ENCODE measurements at places on chromosomes 2 and 18.
A peak's percentile ranks its signal among the peaks of the same experiment; 100 is the strongest.

- DNase-seq, result no peak
Measured at GRCh38 chr2:122411231-122411630, 655.8 kb downstream of the TSN start.

- no peak for DNase-seq
Measured at GRCh38 chr2:20213651-20214565, 11.0 kb downstream of the SDC1 start.

- no peak for DNase-seq
Measured at GRCh38 chr2:20551945-20552328, 99.0 kb downstream of the HS1BP3 start.

DNA sequence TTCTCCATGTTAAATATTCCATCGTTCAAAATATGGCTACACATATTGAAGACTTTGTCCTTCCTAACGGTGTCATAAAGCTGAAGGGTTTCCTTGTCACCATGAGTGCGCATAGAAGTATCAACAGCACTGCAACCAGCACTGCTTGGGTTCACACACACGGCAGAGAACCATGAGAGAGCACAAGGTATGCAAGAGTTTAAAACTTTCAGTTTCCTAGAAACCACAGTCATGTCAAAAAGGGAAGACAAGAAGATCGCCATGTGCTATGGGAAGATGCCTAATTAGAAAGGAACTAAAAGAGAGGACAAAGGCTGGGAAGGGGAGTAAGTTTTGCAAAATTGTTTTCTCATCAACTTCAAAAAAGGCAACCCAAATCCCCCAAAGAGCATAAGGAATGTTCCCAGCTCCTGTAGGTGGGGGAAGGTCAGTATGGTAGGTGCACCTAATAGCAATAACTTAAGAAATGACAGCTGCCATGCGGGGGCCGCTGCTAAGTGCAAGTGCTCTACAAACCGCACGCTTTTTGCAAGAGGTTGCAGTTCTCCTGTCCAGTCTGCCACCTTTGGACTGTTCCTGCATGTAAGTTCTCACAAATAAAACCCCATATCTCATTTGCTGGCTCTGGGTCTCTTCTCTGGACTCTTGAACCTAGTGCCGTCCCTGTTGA is 136.8 kb downstream of the TMEM163 start:
- DNase-seq, result no peak

- DNase-seq, result peak; percentile 11
Measured at GRCh38 chr2:60581433-60582282, 28.2 kb upstream of the BCL11A start.

- no peak for DNase-seq
Measured at GRCh38 chr2:24958411-24958935, 13.3 kb downstream of the DNAJC27 start.

DNA sequence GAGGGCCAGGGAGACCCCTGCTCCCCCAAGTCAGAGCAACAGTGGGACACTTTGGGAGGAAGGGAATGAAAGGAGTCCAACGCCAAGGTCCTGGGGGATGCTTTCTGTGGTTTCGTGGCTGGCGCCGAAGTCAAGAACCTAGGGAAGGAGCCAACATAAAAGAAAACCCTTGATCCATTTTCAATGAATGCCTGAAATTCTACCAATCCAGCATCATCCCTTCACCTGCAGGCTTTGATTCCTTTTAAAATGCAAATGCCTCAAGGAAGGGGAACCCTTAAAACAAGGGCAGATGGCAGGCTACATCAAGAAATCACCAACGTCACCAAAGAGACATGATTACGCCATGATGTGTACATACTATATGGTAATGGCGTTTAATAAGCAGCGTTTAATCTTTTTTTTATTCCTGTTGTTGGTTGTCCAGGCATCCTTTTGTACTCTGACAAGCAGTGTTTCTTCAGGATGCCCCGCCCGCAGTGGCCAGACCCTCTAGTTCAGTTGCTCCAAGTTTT is 123.3 kb upstream of the SLC1A4 start:
- DNase-seq, result no peak

DNA sequence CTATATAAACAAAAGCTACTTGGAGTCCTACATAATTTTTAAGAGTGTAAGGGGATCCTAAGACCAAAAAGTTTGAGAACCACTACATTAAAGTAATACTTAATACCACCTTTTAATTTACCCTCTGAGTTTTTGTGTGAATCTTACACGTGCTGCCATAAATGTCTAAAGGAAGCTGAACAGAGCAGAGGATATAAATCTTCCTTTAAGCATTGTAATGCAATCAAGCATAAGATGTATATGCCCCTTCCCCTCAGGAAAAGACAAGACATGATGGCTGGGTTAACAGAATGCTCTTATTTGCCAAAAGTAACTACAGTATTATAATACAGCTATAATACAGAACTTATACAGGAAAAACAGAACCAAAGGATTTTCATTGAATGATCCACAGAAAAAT is 2.9 kb downstream of the ESCO1 start:
- DNase-seq, result no peak

GRCh38 chr2:34031097-34031496 is 432.0 kb upstream of the FAM98A start:
- no peak for DNase-seq

GRCh38 chr2:211457325-211457724 is 900.9 kb downstream of the CPS1 start:
- no peak for DNase-seq

- DNase-seq, result no peak
Measured at GRCh38 chr2:225025917-225026571, 16.2 kb downstream of the DOCK10 start.

- no peak for DNase-seq
Measured at GRCh38 chr2:11997142-11997541, 250.7 kb downstream of the LPIN1 start.

- no peak for DNase-seq
Measured at GRCh38 chr2:100383954-100384353, 33.5 kb downstream of the CHST10 start.

GRCh38 chr2:45083175-45083574 is 73.9 kb upstream of the SIX2 start:
- no peak for DNase-seq

DNA sequence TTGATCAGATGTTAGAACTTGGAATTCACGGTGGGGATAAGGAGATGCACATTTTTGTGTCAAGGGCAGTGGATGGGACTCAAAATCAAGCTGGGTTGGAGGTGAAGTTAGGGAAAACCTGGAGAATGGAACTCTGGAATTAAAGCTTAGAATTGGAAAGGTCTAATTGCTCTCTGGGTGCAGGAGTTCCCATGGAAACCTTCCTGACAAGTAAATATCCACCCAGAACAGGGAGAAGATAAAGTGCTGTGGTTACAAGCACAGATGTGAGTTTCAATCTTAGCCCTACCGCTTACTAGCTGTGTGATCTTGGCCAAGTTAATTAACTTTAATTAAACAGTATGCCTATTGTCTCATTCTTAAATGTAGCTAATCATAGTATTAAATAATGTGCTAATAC is 71.3 kb upstream of the TCF7L1 start:
- no peak for DNase-seq

- no peak for DNase-seq
Measured at GRCh38 chr2:174744111-174744510, 20.2 kb downstream of the CHRNA1 start.

- DNase-seq, result no peak
Measured at GRCh38 chr18:39825485-39826150, 2129.4 kb upstream of the PIK3C3 start.

DNA sequence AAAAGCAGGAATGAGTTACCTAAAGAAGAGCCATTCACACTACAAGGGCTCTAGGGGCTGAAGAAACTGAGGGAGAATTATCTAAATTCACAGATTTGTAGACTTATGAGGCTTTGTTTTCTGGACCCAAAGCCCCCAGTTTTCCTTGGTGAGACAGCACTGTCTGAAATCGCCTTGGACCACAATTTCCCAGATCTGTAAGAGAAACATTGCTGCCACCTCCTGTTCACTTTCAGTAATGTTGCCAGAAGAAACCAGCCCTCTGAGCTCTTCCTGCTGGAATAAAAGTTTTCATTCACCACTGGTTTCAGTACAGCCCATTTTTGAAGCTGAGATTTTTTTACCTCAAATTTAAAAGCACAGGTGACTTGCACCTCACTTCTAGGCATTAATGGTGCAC is 169.2 kb downstream of the CDH20 start:
- DNase-seq, result no peak

- no peak for DNase-seq
Measured at GRCh38 chr2:15182275-15182674, 378.9 kb downstream of the NBAS start.

GRCh38 chr2:234304950-234305349 is 191.9 kb downstream of the ARL4C start:
- no peak for DNase-seq

DNA sequence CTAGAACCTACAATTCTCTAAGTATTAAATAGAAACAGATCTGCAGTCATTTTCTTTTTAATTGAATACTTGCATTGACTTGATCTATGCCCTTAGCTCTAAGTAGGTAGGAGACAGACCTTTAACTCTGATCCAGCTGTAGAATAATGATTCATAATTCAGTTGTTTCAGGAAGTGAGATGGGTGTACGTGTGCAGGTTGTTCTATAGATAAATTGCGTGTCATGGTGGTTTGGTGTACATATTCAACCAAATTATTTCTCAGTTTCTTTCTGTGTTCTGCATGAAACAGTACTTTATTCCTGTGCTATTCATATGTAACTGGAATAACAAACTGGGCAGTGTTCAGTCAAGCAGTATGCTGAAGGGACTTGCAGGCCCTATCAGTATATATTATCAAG is 34.3 kb upstream of the CD226 start:
- DNase-seq, result no peak

- peak; percentile 52 for DNase-seq
Measured at GRCh38 chr2:42105330-42106256, 57.8 kb downstream of the PKDCC start.

GRCh38 chr2:233917116-233917515 is at the start of gene TRPM8:
TRPM8 (plus strand) TSS chr2:233917373; CDS start chr2:233926538, 9,165 bp downstream.
- no peak for DNase-seq

- no peak for DNase-seq
Measured at GRCh38 chr2:136051001-136051724, 65.7 kb upstream of the DARS1 start.

DNA sequence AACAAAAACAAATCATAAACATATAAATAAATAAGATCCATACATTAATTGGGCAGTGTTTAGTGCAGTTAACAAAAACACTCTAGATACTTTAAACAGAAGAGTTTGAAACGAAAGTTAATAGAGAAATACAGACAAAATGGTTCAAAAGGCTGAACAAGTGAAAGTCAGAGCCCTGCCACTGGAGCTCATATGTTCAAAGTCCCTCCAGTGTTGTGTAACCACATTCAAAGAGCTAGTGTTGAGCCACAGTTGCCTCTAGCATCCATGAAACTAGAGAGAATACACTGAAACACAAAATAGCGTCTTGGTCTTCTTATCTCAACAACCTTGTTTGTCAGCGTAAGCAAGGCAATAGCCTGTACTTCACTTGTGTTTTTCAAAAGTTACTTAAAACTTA is 1309.8 kb upstream of the NRXN1 start:
- no peak for DNase-seq

- no peak for DNase-seq
Measured at GRCh38 chr2:74149570-74150319, 2.0 kb upstream of the BOLA3 start.

- DNase-seq, result no peak
Measured at GRCh38 chr18:26255695-26256622, 29.7 kb downstream of the TAF4B start.

DNA sequence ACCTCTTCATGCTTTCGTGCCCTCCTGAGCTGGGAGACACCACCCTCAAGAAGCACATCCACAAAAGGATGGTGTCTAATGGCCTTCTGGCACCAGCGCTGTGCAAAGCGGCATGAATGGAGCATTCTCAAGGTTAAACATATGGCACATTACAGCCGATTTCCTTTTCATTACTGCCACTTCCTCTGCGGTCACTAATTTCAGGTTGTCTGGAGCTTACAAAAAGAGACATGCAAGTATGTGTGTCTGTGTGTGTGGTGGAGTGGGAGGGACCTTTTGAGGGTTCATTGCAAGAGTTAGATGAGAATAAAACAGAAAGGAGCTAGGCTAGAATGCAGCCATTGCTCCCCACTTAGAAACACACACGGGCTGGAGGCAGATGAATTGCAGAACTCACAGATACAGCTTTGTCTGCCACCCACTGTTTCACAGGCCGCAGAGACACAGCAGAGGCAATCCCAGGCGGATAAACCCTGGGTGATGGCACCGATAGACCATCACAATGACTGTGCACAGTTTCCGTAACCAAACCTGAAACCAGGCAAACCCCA is 76.0 kb downstream of the TGIF1 start:
- peak; percentile 4 for DNase-seq

- DNase-seq, result no peak
Measured at GRCh38 chr2:121309801-121310200, 24.8 kb upstream of the TFCP2L1 start.

- DNase-seq, result no peak
Measured at GRCh38 chr18:8556424-8556823, 52.8 kb upstream of the RAB12 start.

DNA sequence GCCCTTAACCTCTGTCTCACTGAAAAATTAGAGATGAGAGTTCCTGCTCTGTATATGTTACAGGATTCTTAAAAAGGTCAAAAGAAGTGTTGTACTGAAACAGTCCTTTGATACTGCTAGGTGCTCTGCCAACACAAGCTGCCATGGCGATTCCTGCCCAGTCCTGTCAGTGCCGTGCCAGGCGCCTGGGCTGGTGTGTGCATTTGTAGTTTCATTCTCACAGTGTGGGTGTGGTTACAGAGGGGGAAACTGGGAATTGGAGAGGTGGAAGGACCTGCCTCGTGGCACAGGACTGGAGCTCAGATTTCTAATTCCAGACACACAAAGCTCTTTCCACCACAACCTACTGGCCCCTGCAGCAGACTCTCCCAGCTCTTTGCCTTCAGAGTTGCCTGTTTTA is 122.3 kb upstream of the RAB6C start:
- DNase-seq, result no peak

- DNase-seq, result no peak
Measured at GRCh38 chr2:55106148-55106547, 55.9 kb upstream of the RTN4 start.

DNA sequence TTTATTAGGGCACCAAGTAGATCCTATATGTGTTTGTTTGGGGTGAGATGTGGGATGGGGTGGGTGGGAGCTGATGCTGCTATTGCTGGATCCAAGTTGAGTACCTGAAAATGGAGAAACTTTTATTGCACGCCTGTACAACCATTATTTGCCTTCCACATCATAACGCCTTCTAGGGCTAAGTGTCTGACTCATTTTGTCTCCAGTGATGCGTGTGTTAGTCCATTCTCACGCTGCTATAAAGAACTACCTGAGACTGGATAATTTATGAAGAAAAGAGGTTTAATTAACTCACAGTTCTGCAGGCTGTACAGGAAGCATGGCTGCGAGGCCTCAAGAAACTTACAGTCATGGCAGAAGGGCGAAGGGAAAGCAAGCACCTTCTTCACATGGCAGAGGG is 58.2 kb downstream of the KDM3A start:
- DNase-seq, result no peak

- DNase-seq, result no peak
Measured at GRCh38 chr2:233689501-233689900, 3.2 kb upstream of the UGT1A6 start.

GRCh38 chr2:209445485-209445884 is 21.6 kb downstream of the MAP2 start:
- no peak for DNase-seq

GRCh38 chr2:118386641-118387302 is 298.5 kb downstream of the INSIG2 start:
- DNase-seq, result no peak

All from activated CD8-positive, alpha-beta memory T cell treated with anti-CD3 and anti-CD28 coated beads for 4 hours (primary cell).